ENCODE measurements at places on chromosomes 2 and 18. TPM values are rescaled to one million over a fixed set of nuclear protein-coding genes. Genes with fewer than 3 reads are reported as not detected.

GRCh38 chr2:180010701-180011100 lies 3.6 kb upstream of the CWC22 start:
- DNase-seq, result no peak

Gene FBXO15
- total RNA-seq, result not detected

Gene WDR35
- 4.2 TPM for total RNA-seq

Gene CFC1
- total RNA-seq, result not detected

DNA sequence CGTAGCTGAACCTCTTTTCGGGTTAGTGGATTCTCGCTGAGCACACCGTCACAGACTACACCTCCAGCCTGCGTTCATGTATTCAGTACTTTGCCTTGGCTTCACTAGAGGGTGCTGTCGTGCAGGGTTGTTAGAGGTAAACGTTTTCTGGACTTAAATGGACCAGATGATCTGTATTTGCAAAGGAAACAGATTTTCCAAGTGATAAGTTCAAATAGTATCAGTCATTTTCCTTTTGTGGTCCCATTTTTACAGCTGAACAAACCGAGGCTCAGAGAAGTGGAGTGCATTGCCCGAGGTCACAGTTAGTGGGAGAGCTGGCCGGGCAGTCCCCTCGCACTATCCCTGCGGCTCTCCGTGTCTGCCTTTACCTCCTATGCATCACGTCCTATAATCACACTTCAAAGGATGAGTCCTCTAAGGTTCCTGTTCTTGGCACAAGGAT lies 125.9 kb downstream of the MAP4K4 start:
- DNase-seq, result no peak

DNA sequence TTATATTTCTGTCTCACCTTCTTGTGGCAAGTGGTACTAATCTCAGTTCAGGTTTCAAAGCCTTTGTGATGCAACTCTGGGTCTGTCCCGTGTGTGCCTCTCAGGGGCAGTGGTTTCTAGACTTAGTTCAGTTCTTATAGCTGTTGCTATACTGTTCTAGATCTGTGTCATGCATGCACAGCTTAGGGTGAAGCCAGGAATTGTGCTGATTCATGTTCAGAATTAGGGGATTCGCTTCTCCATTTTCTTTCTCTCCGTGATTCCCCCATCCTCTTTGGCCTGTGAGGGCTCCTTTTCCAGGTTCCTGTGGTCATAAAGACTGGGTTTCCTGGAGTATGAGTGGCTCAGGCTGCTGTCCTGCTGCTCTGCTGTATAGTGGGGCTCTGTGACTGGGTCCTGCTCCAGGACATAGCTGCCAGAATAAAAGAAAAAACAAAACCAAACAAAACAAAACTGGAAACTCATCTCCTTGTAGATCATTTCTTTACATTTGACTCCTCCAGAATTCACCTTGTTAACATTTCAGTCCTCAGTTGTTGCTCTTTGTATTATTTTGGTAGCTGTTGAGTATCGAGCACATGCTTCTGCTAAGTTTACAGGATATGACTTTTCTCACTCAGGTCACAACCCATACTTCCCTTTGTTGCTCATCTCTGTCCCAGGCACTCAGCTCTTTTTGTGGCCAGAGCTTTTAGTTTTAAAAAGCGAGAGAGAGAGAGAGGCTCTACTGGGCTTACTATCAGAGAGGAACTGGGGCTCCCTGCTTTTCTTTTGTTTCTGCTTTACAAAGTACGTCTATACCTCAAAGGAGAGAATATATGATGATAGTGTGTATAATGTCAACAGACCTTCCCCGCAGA lies 34.2 kb downstream of the CERS6 start:
- DNase-seq, result no peak

Gene NTSR2
- total RNA-seq, result 0.19 TPM

DNA sequence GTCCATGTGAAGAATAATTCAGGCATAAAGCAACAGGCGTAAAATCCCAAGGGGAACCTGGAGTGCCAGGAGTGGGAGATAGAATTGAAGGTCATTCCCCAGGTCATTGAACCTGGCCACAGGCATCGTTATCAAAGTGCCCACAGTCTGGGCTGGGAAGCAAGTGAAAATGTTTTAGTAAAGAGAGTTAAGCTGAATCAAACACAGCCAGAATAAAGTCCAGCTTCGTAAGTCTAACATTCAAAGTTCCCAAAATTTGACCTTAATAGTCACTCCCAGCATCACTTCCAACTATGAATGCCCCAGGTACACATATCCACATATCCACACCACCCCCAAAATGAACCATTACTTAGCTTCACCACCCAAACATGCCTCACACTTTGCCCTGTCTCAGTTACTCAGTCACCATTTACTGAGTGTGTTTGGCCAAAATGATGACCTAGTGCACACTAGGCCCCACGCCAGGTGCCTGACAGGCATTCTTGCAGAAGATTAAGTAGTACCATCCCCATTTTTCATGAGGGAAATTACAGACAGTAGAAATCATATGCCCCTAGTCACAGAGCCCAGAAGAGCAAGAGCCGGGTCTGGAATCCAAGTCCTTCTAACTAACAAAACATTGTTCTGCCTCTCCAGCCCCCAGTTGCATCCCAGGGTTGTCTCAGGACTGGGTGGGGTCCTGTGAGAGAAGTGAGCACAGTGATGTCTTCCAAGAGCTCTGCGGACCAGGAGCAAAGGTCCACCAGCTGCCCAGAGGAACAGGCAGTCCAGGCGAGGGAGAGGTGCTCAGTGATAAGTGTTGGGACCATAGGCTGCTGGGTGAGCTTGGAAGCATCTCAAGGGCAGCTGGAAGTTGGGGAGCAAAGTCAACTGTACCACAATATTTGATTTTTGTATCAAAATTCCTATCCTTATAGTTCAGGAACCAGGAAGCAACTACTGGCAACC lies 65.2 kb upstream of the MYCN start:
- no peak for DNase-seq

GRCh38 chr2:145739681-145740080 lies 1219.8 kb upstream of the ZEB2 start:
- DNase-seq, result no peak

DNA sequence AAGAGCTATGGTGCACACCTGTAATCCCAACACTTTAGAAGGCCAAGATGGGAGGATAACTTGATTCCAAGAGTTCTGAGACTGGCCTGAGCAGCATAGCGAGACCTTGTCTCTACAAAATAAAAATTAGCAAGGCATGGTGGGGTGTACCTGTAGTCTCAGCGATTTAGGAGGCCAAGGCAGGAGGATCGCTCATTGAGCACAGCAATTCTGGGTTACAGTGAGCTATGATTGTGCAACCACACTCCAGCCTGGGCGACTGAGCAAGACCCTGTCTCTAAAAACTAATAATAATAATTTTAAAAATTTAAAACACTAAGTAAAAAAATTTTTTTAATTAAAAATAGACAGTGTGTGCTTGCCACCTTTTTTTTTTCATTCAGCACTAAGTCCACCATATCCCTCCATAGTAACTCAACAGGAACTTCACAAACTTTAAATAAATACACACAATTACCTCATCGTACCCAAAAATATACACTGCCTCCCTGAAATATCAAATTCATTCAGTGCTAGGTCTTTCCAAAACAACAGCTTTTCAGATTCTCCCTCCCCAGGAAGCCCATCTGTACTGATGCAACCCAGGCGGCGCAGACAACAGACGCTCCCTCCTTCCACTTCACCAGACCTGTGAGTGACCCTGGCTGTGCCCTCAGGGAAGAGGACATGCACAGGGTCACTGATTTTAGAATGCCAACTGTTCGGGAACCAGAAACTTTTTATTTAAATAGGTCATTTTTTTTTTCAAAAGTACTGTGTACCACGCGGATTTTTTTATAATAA lies 29.6 kb downstream of the FAM168B start:
- DNase-seq, result no peak

DNA sequence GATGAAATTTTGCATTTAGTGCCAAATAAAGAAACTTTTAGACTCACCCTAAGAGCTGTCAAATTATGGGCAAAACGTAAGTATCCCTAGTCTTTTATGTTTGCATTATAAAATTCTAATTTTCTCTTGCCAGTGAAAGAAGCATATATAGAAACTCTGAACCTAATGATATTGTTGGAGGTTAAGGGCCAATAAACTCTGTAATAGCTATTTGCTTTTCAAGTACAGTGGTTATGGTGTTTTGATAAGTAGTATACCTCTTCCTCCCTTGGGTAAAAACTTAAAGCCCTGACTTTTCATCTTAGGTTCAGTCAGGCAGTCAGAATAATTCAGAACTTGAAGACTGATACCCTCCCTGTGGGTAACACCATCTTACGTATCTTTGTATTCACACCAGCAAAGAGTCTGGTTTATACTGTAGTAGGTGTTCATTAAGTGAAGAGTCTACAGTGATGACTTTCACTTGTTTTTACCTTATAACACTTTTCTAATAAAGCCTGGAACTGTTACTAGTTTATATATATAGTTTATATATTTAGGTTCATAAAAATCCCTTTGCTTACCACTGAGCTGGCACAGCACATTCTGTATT lies 19.1 kb downstream of the PAPOLG start:
- no peak for DNase-seq

Gene INHBB
- 8.2 TPM for total RNA-seq

- no peak for DNase-seq
Measured at GRCh38 chr2:118607641-118608040, 239.8 kb downstream of the EN1 start.

GRCh38 chr2:238006510-238006909 lies 39.7 kb downstream of the UBE2F start:
- DNase-seq, result no peak

DNA sequence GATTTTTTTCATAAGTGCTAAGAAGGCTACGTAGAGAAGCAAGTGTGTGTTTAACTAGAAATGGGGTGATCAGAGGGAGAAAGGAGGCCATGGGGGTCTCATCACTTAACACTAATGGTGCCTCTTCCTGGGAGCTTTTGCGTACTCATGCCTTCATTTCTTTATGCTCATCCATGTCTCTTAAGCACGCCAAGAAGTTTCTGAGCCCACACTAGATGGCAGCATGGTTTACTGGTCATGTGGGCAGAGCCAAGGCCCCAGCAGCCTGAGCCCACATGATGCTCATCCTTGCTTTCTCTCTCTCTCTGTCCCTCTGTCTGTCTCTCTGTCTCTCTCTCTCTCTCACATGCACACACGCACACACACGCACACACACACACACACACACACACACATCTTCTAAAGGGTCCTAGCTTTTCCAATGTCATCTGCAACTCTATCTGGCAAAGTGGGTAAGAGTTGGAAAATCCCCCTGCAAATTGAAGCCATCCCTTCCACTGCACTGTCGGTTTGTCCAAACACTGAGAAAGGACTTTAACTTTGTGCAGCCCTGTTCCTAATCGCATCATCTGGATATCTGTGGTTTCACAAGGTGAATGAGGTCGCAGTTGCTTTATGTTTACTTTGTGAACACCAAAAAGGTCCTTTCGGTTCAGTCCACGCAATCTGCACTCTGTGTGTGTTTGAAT lies 137.1 kb upstream of the CCDC68 start:
- DNase-seq, result peak; percentile 46

GRCh38 chr2:132669908-132670495 lies at the start of gene LYPD1:
Gene LYPD1, minus strand, starts transcription at chr2:132670205. Its CDS starts 273 bp downstream, at chr2:132669932.
- DNase-seq, result no peak

DNA sequence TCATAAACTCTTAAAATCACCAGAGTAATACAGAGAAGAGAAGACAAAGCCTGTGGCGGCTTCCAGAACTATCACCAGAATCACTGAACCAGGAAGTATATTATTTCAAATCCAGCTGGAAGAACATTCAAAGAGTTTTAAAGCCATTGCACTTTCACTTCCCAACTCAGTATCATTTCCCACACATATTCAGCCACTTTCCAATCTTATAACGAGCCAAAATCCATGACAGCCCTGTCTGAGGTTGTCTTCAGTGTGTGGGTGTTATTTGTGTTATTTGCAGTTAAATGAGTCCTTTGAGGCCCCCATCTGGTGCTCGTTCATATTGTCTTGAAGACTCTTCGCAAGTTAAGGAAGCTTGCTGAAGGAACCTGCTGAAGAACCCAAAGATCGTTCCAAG lies 559.9 kb downstream of the TSN start:
- no peak for DNase-seq

- no peak for DNase-seq
Measured at GRCh38 chr2:188518381-188518780, 226.7 kb downstream of the GULP1 start.

- no peak for DNase-seq
Measured at GRCh38 chr2:24315669-24316068, 44.7 kb downstream of the ITSN2 start.

- DNase-seq, result no peak
Measured at GRCh38 chr2:240351826-240352426, 83.5 kb upstream of the GPC1 start.

Gene FAHD2B
- total RNA-seq, result 31.8 TPM

Measured in Right ventricle myocardium superior (tissue), 1 donor.